ENCODE measurements at places on chromosomes 7 and 10.

DNA sequence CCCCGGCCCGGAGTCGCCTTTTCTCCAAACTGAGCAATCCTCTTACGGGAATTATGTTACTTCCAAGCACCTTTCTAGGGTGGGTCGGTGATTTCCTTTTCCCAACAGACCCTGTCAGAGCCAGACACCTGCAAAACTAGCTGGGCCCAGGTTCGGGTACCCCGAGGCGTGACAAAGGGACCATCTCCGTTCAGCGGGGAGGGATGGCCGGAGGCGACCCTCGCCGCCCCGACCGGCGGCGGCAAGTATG is 445 bp downstream of the PPA1 start:
- DNase-seq = no peak

DNA sequence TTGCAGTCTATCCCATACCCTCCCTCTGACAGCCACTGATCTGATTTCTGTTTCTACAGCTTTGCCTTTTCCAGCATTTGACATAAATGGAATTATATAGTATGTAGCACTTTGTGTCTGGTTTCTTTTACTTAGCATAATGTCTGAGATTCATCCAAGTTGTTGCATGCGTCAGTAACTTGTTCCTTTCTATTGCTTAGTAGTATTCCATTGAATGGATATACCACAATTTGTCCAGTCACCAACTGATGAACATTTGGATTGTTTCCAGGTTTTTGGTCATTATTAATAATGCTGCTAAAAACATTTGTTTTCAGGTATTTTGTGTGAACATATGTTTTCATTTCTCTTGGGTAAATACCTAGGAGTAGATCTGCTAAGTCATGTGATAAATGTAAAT is 6.5 kb upstream of the KIAA1549 start:
- no peak for DNase-seq

DNA sequence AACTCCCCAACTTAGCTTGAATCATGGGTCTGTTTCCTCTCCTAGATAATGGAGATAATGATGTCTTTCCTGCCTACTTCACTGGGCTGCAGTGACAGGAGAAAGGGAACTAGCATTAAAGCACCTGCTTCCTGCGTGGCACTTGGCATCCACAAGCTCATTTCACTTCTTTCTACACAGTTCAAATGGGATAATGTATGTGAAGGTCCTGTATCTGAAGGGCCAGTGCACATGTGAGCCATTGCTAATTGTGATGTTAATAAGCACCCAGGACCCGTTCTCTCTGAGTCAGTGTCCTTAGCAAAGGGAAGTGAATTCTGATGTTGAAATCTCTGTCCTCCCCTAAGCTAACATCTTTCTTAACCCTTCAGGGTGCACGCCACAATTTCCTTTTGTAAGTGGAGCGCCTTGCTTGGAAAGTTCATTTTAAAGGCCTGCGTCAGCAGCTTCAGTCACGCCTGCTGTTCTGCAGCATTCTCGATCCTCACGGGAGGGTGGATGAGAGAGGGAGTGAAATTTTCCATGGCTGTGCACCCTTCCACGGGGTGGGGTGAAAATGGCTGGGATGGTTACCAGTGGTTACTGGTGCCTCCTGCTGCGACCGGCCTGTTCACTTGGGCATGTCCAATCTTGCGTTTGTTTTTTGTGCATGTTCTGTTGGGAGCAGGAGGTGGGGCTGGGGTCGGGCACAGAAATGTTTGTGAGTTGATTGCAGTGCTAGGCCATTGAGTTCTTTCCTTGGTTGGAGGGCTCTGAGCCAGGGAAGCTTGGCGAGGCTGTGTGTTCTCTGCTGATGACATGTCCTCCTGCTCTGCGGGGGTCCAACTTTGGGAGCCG is 59.2 kb downstream of the HK1 start:
- no peak for DNase-seq

DNA sequence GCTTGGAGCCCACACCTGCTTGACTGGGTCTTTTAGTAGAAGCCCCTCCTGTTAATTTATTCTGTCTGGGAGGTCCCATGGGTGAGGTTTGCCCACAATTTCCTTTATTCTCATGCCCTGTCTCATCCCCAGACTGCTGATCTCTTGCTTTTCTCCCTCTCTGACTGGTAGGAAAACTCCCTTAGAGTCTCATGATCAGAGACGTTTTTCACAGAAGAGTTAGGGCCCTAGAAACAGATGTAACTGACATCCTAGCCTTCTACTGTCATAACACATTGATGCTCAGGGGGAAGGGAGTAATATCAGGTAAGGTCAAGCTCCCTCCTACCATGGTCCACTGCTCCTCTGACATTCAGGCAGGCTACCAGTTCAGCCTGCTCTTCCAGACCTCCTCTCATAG is 43.7 kb upstream of the WASL start:
- DNase-seq = no peak

GRCh38 chr7:155412416-155413253 is 45.3 kb upstream of the EN2 start:
- DNase-seq = no peak

GRCh38 chr7:83355143-83355542 is 192.5 kb upstream of the PCLO start:
- no peak for DNase-seq

- no peak for DNase-seq
Observed at GRCh38 chr7:84154991-84155781, 39.4 kb downstream of the SEMA3A start.

- DNase-seq = no peak
Observed at GRCh38 chr10:5659702-5660528, 6.5 kb downstream of the ASB13 start.

DNA sequence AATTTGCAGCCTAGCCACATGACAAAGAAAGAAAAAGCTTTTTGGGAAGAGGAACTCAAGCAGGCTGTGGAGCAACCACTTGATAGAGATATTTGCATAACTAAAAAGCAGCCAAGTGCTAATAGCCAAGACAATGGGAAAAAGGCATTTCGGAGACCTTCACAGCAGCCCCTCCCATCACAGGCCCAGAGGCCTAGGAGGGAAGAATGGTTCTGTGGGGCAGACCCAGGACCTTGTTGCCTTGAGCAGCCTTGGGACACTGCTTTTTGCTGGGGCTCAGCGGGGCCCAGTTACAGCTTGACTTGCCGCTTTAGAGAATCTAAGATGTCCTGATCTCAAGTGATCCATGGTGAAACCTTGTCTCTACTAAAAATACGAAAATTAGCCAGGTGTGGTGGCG is 38.5 kb downstream of the FAM149B1 start:
- DNase-seq = no peak

GRCh38 chr10:19250546-19250945 is 201.9 kb downstream of the MALRD1 start:
- DNase-seq = no peak

DNA sequence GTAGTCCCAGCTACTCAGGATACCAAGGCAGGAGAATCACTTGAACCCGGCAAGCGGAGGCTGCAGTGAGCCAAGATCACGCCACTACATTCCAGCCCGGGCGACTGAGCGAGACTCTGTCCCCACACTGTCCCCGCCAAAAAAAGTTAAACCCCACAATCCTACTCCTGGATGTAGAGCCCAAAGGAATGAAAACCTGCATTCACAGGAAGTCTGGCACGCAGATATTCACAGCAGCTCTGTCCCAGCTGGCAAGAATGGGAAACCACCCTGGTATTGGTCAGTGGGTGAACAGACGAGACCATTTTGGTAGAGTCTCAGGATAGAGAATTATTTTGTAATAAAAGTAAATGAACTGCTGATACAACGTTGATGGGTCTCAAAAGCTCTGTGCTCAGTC is 225.2 kb downstream of the MAD1L1 start:
- no peak for DNase-seq

- no peak for DNase-seq
Observed at GRCh38 chr10:35375091-35375765, 38.9 kb downstream of the CCNY start.

DNA sequence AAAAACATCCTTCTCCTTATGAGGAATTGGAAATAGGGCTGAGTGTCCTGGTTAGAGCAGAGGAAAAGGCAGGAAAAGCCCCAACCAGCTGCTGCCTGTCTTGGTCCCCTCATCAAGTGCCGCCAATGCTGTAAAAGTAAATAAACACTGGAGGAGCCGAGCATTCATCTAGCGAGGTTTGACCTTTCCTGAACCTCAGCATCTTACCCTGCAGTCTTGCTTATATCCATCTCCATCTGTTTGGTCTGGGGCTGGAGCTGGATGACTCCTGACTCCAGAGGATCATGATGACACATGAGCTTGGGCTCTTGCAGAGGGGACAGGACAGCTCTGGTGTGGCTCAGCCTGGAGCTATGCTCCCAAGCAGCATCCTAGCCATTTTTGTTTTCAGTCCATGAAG is 501.1 kb downstream of the TNS3 start:
- DNase-seq = no peak

DNA sequence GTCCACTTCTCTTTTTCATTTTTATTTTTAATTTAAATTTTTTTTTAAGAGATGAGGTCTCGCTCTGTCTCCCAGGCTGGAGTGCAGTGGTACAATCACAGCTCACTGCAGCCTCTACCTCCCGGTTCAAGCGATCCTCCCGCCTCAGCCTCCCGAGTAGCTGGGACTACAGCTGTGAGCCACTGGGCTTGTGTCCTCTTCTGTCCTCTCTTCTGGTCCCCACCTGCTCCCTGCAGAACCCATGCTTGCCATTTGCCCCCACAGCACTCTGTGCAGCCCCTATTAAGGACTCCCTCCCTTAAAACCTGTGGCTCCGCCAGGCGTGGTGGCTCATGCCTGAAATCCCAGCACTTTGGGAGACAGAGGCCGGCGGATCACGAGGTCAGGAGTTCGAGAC is 9.1 kb upstream of the FZD9 start:
- DNase-seq = no peak

DNA sequence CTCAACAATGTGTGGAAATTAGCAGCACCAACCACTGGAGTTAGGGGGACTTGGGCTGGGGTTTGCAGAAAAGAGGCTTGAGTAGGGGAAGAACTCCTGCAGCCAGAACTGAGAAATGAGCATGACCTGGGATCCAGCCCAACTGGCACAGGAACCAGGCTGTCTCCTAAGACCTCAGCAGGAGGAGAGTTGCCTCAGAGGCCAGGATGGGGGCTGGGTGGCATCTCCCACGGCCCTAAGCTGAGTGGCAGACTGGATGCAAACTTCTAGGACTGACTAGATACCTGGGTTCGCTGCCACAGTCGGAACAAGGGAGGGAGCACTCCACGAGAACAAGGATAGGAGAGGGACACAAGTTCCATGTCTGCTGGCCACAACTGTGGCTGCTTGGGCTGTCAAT is 62.6 kb downstream of the RNF32 start:
- no peak for DNase-seq

- DNase-seq = no peak
Observed at GRCh38 chr10:20955355-20955893, 58.3 kb upstream of the NEBL start.

GRCh38 chr10:121732656-121733445 is 134.6 kb upstream of the FGFR2 start:
- DNase-seq = no peak

DNA sequence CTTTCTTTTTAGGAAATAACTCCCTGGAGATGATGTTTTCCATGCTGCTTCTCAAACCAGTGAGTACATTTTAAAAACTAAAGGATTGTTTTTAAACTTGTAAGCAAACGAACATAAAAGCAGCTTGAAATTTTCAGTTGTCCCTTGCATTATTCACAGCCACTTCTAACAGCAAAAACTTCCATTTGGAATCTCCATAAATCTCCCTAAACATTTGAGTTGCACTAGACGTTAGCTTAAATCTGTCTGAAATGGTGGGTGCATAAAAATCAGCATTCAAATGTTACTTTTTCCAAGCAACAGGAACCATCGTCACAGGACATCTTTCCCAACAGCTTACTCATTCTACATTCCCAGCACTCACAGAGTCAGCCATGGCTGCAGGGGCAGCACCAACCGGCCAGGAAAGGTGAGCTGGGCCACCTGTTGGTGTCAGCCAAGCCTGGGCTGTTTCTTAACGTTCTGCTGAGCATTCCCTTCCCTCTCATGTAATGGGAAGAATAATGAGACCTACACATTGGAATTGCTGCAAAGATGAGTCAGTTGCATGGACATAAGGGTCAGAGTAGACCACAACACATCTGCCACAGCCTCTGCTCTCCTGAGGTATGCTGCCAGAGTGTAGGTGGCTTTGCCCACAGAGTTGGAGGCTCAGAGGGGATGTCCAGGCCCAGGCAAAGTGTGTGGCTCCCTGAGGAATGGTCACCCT is 163.2 kb downstream of the TNS3 start:
- peak; percentile 67 for DNase-seq

- DNase-seq = no peak
Observed at GRCh38 chr10:88913127-88913526, 33.1 kb downstream of the STAMBPL1 start.

- DNase-seq = no peak
Observed at GRCh38 chr7:29442146-29442545, 121.5 kb upstream of the PRR15 start.

- DNase-seq = no peak
Observed at GRCh38 chr10:110151467-110151866, 55.9 kb upstream of the MXI1 start.

DNA sequence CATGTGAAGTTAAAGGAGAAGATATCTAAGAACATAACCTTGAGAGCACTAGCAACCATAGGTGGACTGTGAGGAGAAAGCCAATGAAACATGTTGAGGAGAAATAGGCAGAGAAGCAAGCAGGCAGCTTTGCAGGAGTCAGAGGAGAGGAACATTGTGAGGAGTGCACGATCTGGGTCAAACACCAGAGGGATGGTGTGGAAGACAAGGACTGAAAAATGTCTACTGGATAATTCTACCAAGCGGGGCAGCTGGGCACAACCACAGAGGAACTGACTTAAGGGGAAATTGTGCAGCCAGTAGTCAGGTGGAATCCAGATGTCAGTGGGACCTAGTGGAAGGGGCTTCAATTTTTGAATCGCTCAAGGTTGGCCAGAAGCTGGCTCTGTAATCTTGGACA is 111.9 kb upstream of the LANCL2 start:
- DNase-seq = no peak

DNA sequence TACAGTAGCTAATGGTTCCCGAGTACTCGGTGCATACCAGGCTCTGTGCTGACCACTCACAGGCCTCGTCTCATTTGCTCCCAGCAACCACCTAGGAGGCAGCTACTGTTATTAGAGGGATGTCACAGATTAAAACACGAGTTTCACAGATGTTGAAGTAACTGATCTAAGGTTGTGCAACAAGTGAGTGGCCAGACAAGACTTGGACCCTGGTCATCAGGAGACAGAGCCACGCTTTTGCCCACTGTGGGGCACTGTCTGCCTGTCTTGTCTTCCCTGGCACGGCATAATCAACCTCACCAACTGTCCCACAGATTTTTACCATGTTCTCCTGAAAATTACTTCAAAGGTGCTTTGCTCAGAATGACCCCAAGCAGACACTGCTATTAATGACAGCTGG is 111.6 kb upstream of the HABP2 start:
- peak; percentile 70 for DNase-seq

All from vagina (tissue), 2 donors.